ENCODE measurements at places on chromosomes 7 and 10.

DNA sequence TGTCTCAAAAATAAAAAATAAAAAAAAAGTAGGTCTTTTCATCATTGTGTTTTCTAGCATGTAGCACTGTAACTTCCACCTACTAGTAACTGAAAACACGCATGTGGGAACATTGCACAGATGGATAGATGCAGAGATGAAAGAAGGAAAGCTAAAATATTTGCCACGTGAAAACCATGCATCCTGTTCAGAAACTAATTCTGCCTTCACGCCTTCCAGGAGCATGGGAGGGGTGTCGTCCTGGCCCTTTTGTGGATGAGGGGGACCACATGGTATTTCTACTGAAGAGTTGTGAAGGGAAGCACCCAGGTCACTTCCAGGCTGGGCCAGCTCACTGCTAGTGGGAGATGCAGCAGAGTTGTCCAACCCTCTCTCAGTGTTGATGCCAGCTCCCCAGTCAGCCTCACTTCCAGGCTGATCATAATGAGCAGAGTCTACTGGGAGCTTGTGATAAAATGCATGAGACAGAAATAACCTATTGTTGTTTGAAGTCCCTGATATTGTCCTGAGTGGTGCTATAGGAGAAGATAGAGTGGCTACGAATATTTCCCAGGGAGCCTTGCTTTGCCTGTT is 287.1 kb upstream of the CELF2 start:
- DNase-seq: no peak

- DNase-seq: no peak
Measured at GRCh38 chr7:22426463-22427094, 69.6 kb upstream of the RAPGEF5 start.

- no peak for DNase-seq
Measured at GRCh38 chr10:121240011-121240410, 358.2 kb downstream of the FGFR2 start.

DNA sequence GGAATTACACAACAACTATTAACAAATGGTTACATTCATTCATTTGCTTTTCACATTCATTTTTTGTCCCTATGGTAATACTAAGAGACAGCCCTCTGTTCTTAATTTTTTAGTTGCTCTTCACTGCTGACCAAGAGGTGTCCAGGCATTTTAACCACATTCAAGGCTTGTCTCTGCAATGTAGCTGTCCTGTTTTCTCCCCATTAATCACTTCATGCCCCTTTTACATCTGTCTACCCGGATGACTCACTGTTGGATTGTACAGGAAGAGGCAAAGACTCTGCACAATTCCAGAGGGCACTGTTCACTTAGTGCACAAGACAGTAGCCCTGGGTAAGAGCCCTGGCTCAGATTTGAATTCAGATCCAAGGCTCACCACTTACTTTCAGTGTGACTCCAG is 168.5 kb downstream of the NOC3L start:
- DNase-seq: no peak

DNA sequence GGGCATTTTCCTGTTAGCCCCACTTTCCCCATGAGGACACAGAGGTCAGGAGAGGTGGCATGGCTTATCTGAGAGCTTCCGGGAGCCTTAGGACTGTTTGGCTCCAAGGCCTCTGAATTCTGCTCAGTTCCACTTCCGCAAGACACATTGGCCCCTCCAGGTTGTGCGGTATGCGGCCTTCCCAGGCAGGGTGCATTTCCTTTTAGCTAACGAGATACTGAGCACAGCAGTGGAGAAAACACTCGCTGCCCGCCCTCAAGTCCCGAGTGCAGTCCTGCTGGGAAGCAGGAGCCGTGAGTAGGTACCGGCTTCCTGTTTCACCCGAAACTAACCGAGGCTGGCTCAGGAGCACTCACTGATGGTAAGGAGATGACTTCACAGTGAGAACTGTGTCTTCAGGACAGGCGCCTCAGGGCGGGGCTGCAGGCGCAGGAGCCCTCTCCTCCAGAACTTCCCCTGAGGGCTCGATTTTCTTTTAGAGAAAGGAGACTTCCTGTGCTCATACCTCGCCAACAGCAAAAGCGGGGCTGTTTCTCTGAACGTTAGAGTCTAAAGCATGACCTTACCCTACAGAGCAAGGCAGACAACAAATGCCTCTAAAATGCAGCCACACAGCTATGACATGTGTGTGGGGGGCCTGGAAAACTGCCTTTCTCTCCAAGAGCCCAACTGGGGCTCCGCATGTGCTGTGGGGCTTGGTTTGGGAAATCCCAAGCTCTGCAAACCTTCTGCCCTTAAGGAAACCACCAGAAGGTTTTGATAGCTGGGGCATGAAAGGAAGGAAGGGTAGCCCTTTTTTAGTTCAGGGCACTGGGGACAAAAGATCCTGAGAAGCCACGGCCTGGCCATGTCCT is 25.9 kb downstream of the RGS10 start:
- no peak for DNase-seq

GRCh38 chr7:146423446-146423845 is 306.8 kb downstream of the CNTNAP2 start:
- DNase-seq: no peak

DNA sequence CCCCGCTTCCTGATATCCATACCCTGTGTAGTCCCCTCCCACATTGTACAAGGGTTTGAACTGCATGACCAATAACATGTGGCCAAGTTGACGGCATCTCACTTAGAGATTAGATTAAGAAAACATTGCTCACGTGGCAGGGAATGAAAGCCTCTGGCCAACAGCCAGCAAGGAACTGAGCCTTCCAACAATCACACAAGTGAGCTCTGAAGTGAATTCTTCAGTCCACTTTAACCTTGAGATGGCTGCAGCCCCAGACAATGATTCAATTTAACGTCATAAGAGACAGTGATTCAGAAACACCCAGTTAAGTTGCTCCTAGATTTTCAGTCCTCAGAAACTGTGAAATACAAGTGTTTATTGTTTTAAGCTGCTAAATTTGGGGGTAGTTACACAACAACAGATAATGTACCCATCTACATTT is 165.9 kb upstream of the PLXNA4 start:
- DNase-seq: peak; percentile 84

GRCh38 chr10:94320285-94320914 is 42.3 kb downstream of the NOC3L start:
- peak; percentile 86 for DNase-seq

DNA sequence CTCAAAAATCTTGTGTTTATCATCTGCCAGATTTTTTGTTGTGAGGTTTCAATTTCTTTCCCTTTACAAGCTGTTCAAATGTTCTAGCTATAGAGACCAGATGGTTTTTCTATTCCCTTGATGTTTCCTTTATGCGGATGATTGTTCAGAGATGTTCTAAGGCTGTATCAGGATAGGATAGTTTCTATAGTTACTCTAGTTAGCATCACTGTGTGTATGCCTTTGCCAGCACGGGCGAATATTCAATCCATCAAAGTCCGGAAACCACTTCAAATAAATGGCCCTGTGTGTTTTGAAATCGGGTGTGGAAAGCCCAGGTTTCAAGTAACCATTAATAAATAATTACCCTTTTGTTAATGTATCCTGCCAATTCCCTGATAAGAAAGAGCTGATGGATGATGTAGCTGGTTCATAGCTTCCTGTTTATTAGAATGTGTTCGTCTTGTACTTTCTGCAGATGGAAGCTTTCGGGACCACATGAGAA is 149.8 kb upstream of the PRKCQ start:
- DNase-seq: no peak

DNA sequence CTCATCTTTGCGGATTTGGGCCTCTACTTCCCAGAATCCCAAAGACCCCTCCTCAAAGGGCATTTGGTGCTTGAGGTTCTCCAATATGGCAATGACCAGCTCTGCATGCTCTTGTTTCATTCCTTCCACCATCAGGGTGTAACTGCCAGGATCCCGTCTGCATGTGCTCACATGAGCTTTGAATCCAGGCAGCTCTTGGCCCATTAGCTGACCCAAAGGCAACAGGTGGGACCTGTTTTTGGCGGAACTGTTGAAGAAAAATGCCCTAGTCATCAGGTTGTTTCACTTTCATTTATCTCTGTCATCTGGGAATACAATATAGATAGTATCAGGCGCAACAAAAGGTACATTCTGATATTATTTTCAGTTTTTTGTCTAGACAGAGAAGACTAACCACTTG is 159.1 kb upstream of the TCF7L2 start:
- DNase-seq: no peak

DNA sequence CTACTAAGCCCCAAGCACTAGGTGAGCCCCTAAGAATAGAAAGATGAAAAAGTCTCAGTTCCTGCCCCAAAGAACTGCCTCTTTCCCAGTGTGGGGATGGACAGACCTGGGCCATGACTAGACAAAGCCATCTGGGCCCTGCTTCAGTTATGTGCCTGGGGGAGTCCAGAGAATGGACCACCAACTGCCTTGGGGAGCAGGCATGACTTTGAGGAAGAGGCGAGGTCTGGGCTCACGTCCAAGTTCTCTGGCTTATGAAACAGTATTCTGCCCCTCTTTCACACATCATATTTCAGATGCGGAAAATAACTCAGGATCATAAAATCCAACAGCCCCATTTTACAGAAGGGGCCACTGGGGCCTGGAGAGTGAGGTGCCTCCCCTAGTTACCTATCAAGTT is 80.3 kb downstream of the PLXNA4 start:
- no peak for DNase-seq

DNA sequence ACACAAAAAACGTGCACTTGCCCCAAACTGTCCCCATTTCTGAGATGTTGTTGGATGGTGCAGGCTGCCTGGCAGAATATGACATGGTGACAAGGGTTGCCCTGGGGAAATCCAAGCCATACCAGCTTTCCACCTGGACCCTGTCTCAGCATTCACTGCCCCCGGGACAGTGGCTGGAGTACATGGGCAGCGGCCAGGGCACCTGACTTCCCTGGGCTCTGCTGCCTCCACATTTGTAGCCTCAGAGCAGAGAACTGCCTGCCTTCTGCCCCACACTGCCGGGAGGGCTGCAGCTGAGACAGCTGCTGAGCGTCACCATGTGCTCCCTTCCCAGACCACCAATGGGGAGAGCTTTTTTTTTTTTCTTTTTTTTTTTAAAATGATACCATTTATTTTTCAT is 222.9 kb upstream of the ZNF32 start:
- DNase-seq: no peak

GRCh38 chr10:3834404-3834803 is 49.4 kb upstream of the KLF6 start:
- DNase-seq: no peak

- DNase-seq: no peak
Measured at GRCh38 chr7:64997927-64998391, 7.1 kb upstream of the ZNF117 start.

DNA sequence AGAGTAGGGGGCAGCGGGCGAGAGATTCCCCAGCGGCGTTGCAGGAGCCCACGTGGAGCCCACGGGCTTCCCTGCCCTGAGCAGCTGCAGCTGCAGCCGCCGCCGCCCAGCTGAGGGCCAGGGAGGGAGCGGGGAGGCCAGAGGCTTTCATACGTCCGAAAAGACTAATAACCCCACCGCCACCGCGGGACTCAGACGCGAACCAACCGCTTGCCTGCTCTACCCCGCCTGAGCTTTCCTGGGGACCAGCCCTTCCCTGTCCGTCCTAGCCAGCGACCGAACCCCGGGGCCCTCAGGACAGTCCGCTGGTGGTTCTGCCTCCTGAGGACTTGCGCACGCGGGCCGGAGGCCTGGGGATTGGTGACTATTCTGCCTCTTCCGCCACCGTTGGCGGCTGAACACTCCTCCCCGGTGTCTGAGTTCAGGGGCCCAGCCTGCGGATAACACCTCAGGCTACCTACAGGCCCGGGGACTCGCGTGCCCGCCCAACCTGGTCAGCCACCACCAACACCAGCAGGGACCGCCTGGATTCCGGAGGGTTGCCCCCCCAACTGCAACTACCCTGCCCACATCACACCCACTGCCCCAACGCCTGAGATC is 18.4 kb downstream of the IFT22 start:
- no peak for DNase-seq

DNA sequence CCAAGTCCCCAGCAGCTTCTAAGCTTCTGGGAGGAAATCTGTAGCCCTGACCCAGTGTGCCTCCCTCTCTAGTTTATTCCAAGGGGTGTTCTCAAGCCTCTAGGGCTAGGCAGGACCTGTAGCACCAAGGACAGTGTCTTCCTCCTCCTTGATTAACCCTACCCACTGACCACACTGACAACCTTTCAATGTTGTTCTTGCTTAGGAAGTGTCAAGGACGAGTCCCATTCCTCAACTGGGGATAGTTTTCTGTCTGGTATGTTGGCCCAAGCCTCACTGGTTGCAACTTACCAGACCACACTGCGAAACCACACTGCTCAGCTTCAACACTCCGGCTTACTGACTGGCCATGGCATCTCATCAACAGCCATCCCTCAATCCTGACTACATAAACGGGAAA is 100.0 kb downstream of the RNF216 start:
- DNase-seq: peak; percentile 7

GRCh38 chr7:116955801-116956476 is 2.6 kb downstream of the ST7 start:
- DNase-seq: no peak

DNA sequence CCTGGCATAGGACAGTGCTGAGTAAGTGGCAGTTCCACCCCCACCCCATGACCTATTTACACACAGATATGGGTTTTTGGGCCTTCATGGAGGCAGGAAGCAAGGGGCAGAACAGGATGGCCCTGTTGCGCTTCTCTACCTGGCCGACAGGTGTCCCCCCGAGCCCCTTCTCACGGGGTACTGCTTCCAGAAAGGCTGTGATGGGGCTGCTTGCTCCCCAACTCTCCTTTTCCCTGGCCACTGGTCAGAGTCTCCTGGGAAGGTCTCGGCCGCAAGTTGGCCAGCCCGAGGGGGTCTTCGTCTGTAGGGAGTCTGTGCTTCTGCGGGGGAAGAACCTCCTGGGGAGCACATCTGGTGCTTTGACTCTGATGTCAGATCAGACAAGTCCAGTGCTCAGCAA is 139.8 kb upstream of the TNS3 start:
- DNase-seq: no peak

GRCh38 chr7:155352076-155352752 is 54.5 kb downstream of the INSIG1 start:
- peak; percentile 29 for DNase-seq
